GM04504 (cell line): ENCODE measurements at places on chromosomes 3 and 15.
A peak's percentile ranks its signal among the peaks of the same experiment; 100 is the strongest.

DNA sequence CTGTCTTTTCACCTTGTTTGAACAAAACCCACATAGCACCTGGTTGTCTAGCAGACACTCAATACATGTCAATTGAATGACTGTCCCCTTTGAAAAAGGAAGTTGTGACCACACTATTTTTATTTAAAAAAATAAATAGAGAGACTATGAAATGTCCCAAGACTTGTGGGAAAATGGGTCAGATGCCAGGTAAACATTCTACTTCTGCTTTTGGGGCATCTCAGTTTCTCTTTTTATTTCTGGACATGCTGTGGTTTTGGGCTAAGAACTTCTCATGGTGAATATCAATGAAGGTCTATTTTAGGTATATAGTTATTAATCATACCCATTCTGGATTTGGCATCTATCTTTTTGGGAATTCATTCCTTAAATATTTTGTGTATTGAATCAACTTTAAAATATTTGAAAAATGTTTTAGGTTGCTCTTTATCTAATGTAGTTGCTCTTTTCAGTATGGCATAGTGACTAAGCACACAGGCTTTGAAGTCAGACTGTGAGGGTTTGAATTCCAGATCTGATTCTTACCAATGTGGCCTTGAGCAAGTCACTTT lies 4.4 kb downstream of the TMEM45A start:
- no peak for DNase-seq

DNA sequence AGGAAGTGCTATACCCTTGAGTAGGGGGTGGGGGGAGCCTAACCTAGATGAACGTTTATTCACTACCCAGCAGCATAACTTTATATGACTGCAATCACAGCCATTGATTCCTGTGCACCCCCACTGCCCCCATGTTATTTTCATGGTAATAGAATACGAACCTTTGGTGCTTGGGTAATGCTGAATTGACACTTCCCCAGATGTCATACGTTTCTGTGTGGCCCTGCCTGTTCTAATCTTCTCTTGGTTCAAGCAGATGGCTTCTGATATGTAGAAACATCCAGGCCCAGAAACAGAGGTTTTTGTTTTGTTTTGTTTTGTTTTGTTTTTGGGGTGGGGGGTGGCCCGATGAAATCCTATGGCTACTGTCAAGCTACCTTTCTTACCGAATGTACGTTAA lies 237.9 kb upstream of the TOPAZ1 start:
- no peak for DNase-seq

- DNase-seq: no peak
These were observed 86.6 kb upstream of the HES1 start for GRCh38 chr3:194049394-194049793.

DNA sequence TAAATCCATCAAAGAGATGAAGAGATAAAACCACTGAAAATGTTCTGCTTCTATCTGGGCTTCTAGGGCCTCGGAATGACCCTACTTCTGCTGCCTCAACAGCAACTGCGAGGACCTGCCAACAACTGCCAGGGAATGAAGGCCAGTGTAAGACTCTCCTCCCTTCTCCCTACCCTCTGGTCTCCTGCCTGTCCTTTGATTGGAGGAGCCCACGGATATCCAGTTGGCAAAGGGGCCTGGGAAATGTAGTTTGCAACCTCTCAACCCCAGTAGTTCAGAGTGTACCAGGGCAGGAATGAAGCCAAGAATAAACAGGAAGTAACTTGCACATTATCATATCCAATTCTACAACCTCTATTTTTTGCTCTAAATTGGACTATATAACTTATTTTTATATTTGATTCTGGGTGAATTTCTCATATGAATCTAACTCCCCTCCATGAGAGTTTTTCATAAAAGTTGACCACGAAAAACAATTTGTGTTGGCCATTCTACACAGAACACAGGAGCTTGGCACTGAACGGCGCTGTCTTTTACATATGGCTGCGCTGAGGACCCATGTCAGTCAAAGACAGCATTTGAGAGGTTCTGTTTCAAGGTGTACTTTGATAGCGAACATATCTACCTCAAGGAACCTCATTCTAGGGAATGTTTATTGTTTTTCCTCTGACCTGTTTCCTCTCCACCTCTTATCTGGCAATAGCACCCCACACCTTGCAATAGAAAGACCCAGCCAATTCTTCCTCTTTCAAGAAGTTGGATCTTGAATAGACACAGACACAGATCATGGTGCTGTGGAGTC lies 91.1 kb upstream of the RNF7 start:
- no peak for DNase-seq

GRCh38 chr15:44812029-44812517 lies 75.7 kb downstream of the TRIM69 start:
- DNase-seq: no peak

- DNase-seq: peak; percentile 39
These were observed 152.9 kb downstream of the TPRG1 start for GRCh38 chr3:189324538-189325138.

GRCh38 chr3:4722103-4722502 lies 229.0 kb downstream of the ITPR1 start:
- DNase-seq: no peak

- no peak for DNase-seq
These were observed 11.6 kb upstream of the ULK3 start for GRCh38 chr15:74854453-74855022.

GRCh38 chr3:71684757-71685386 lies 40.3 kb downstream of the EIF4E3 start:
- DNase-seq: peak; percentile 69

- no peak for DNase-seq
These were observed 38.8 kb downstream of the LMCD1 start for GRCh38 chr3:8540456-8540855.

DNA sequence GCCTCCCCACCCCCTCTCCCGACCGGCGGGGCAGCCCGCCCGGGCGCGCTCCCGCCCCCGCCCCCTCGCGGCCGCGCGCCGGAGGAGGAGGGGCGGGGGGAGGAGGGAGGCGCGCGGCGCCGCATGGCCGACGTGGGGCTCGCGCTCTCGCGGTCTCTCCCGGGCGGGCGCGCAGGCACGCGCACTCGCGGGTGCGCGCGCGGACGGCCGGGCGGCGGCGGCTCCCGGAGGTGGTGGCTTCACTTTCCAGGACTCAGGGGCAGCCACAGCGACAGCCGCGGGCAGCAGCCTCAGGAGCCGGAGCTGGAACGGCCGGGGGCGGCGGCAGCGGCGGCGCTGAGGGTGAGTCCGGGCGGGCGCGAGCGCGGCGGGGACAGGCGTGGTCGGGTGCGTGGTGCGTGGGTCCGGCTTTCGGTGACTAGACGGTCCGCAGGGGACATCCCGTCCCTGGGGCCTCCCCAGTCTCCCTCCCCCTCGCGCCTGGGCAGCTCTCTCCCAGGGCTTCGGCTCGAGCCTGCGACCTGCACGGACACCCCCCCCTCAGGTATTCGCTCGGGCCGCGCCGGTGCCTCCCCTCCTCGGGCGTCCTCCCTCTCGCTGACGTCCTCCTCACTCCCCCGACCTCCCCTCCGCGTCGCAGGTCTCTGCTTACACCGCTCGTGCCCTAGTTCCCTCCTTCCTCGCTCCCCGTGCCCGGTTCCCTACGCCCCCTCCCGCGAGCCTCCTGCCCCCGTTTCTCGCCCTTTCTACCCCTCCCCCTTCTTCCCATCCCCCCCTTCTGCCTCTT lies at the start of gene UBE2E2:
UBE2E2 (plus strand) TSS at position 407 of the 787 bp plus-strand sequence.
- DNase-seq: peak; percentile 39
